ENCODE measurements at places on chromosomes 16 and 17.
A peak's percentile ranks its signal among the peaks of the same experiment; 100 is the strongest.

- no peak for DNase-seq
Observed at GRCh38 chr16:79100447-79100846, 500.1 kb downstream of the MAF start.

- no peak for DNase-seq
Observed at GRCh38 chr17:6109536-6109935, 39.4 kb downstream of the WSCD1 start.

GRCh38 chr17:47846716-47847340 lies 4.1 kb downstream of the SP6 start:
- no peak for DNase-seq

GRCh38 chr17:10699856-10700255 lies 2.5 kb downstream of the ADPRM start:
- no peak for DNase-seq

GRCh38 chr17:1398931-1399678 lies 917 bp downstream of the YWHAE start:
- DNase-seq = no peak

GRCh38 chr16:88681709-88682451 lies 4.4 kb downstream of the SNAI3 start:
- peak; percentile 92 for DNase-seq

DNA sequence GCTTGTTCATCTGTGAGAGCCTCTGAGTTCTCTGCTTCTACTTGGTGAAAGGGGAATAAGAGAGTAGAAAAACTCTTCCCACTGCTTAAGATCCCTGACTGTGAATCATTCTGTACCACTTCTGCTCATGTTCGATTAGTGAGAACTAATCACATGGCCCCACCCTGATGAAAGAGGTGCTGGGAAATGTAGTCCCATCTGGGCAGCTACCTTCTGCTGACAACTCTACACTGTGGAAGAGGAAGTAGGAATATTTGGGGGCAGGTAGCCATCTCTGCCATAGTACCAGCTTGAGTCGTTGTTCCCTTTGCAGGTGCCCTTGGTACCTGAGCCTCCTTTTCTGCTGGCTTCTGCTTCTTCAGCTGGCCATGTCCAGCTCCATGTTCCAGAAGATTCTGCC lies 29.9 kb downstream of the NKD1 start:
- DNase-seq = no peak

GRCh38 chr16:69294051-69294450 lies 17.1 kb upstream of the VPS4A start:
- no peak for DNase-seq

GRCh38 chr17:74981979-74982662 lies 5.3 kb upstream of the CDR2L start:
- DNase-seq = peak; percentile 60

DNA sequence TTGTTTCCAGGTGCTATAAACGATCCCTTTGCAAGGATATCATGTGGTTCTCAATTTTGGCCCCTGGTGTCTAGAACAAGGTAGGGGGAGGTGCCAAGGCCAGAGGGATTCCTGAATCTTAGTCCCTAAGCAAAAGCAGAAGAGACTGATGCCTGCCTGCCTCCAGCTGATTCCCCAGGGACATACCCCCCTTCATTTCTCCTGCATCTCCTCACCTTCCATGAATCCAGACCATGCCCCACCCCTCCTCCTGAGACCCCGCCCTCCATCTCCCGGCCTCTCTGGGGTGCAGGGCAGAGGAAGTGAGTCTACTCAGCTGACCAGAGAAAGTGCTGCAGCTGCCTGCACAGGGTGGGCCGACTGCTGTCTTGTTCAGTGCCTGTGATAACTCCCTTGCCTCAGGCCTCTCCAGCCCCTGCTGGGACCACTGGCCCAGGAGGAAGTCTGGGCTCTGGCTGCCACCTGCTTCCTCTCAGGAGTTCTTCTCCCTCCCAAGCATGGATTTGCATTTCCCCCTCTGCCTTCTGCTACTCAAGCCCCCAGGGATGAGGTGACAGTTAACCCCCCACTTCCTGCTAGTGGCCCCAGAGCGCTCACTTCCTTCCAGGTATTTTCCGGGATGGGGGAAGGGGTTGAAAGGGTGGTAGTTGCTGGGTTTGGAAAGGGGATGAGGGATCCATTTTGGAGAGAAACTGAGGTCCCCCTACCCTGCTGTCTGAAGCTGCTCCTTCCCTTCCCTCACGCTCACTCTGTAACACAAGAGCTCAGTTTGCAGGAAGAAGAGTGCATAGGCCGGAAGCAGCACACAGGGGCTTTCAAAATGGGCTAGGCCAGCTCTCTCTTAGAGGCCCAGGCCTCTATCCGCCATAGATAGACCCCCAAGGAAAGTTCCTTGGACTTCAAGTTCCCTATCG lies 10.5 kb upstream of the TSPOAP1 start:
- DNase-seq = no peak

DNA sequence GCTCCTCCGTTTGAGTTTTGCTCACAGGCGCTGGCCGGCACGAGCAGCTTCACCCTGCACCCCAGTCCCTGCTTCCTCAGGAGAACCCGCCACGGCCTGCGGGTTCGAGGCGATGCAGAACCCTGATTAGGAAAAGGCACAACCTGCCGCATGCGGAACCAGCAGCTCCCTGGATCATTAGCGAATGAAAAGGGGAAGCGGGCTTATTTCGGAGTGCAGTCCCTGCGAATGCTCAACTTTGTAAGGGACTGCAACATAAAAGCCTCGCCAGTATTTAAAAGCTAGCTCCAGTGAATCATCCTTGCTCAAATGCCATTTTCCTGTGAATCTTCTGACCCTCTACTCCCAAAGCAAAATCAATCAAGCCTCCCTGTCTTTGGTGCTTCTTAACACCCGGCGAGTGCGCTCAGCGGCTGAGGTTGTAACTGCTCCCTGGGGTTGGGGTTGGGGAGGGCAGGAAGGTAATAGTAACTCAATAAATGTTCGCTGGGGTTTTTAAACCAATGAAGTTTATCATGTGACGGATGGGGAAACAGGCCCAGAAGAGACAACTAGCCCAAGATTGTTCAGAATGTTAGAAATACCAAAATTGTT lies 678 bp upstream of the AKAP10 start:
- DNase-seq = peak; percentile 46

GRCh38 chr16:72979974-72980373 lies 68.0 kb downstream of the ZFHX3 start:
- no peak for DNase-seq

DNA sequence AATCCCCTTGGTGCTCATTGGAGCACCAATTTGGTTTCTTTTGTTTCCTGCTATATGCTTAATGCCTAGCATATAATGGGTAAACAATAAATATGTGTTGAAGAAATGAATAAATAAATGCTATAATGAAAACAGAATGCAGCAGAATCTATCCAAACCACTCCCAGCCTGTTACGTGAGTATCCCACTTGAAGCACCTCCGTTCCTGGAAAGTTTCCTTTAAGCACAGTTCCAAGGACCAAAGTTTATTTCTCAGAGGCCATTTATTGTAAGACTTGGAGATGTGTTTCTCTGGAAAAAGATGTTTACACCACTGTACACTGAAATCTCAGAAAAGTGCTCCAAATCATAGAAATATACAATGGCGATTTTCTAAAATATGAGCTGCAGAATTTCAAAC lies 187.0 kb downstream of the SOX9 start:
- DNase-seq = no peak

DNA sequence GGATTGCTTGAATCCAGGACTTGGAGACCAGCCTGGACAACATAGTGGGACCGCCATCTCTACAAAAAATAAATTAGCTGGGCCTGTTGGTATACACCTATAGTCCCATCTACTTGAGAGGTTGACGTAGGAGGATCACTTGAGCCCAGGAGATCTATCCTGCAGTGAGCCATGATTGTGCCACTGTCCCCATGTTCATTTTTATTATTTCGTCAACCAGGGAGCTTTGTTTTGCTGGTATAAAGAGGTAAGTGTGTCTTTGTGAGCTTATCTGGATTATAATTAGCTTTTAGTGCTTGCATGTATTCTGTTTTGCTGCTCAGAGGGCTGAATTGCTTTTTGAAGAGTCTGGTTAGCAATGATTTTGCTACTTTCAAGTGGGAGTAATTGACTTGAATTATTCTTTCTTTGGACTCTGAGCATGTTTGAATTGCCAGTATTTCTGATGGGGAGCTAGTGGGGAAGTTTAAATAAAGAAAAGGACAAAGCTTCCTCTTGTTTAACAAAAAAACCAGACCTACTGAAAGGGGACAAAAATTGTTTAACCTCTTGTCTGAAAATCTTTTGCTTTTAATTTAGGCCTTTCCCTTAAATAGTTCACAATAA lies 31.6 kb upstream of the BCAS3 start:
- no peak for DNase-seq

- no peak for DNase-seq
Observed at GRCh38 chr17:62189377-62189776, 124.3 kb upstream of the MED13 start.

GRCh38 chr16:57382535-57383275 lies 10.4 kb downstream of the CX3CL1 start:
- no peak for DNase-seq

- DNase-seq = no peak
Observed at GRCh38 chr16:17852977-17853702, 382.4 kb upstream of the XYLT1 start.

DNA sequence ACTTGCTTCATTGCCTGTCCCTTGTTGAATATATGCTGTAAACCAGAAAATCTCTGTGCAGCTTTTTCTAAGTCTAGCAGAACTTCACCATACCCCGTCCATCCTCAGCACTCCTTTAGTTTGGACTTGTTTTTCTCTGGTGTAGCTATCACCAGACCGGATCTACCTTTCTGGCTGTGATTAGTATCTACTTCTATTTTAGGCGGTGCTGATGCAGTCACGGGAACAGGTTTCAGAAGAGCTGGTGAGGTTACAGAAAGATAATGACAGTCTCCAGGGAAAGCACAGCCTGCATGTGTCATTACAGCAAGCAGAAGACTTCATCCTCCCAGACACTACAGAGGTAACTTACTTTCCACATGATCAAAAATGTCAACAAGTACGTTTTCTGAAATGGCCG lies 46.4 kb downstream of the NUP88 start:
- DNase-seq = no peak

- no peak for DNase-seq
Observed at GRCh38 chr17:27649929-27650328, 18.9 kb downstream of the LGALS9 start.

DNA sequence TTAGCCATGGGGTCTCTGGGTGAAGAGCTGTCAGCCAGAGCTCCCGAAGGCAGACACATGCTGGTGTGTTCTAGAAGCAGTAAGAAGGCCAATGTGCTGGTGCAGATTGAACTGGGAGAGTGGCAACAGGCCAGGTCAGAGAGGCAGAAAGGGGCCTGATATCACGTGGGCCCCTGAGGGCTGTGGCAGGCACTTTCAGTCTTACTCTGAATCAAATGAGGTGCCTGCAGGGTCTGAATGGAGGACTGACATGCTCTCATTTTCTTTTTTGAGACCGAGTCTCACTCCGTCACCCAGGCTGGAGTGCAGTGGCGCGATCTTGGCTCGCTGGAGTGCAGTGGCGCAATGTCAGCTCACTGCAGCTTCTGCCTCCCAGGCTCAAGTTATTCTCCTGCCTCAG lies 293.8 kb downstream of the ABCC12 start:
- DNase-seq = no peak

DNA sequence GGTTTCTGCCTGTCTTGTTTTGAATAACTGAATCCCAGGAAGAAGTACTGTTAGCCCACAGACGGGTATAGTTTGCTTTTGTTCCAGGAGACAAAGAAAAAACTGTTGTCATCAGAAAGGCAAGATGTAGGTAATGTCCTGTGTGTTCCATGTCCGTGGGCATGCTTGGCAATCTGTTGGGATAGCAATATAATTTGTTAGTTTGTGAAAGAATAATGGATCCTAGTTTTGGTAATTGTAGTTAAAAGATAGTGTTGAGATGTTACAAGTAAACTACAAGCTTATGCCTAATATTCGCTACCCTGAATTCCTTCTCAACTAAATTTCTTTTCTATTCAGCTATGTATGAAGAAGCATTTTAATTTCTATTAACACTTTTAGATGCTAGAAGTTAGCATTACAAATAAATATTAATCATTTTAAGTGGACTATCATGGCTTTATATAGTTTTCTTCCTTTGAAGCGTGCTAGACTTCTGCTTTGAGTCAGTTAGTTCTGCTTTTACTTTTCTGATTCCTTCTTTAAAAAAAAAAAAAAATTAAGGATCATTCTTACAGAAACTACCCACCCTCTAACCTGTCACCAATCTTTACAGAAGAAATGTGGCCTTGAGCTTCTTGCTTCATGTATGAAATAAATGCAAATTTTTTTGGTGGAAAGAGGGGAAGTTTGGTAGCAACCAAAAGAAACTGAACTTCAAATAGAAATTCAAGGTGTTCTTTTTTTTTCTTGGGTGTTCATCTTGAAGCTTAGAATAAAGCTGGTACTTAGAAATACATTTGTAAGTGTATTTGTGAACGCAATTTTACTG lies 2.4 kb downstream of the EVI2A start:
- no peak for DNase-seq

DNA sequence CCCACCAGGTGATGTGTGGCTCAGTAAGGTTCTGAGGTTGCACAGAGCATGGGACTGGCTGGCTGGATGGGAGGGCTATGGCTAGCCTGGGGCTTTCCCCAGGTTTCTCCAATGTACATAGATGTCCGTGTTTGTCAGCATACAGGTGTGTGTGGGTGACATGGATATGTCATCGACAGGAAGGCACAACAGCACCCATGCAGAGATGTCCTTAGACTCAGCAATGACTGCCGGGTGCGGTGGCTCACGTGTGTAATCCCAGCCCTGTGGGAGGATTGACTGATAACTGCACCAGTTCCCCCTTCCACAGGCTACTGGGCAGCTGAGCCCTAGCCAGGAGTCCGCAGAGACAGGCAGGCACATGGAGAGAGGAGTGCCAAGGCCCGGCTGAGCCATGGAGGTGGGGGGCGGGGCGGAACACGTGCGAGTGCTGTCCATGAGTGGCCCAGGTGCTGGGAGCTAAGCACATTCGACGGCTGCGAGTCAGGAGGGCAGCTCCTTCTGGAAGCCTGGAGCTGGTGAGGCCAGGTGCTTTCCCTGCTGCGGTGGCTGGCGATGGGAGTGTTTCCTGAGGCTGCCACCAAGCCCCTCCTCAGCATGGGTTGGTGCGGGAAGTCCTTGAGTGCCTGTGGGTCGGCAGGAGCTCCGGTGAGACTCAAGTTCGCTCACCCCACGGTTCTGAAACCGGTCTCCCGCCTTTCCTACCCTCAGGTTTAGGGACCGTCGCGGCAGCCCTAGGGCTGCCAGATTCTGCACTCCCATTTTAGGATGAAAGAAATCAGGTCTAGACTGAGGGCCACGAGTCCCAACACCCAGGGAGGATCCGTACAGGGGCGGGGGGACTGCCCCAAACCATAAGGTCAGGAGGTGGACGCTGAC lies 858 bp upstream of the ASPSCR1 start:
- no peak for DNase-seq

- DNase-seq = no peak
Observed at GRCh38 chr16:88602091-88602490, 31.9 kb downstream of the ZC3H18 start.

DNA sequence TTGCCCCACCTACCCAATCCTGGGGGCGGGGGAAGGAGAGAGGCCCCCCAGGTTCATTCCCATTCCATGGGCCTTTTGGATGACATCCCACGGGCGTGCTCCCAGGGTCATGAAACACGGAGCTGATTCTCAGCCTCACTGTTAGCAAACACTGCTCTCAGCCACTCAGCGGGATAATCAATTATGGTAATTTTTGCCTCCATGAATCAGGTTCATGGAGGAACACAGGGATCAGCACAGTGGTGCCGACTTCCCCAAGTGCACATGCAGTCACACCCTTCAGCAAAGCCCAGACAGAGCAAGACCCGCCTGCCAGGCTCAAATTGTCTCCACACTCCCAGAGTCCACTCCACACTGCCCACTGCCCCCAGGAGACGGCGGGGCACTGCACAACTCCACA lies 164.6 kb downstream of the ENGASE start:
- DNase-seq = no peak

All from GM19239 (cell line).